ENCODE measurements at places on chromosomes 1 and 21.

- H3K4me1 ChIP-seq = peaks cover 5% of the 10 kb centered on the region
- no peak overlapping the region for H3K4me3 ChIP-seq
- peaks cover 100% of the 10 kb centered on the region for H3K36me3 ChIP-seq
- H3K27me3 ChIP-seq = no peaks in the 10 kb centered on the region
- no peak for DNase-seq
Measured at GRCh38 chr1:19079541-19080472, 123.3 kb upstream of the IFFO2 start.

DNA sequence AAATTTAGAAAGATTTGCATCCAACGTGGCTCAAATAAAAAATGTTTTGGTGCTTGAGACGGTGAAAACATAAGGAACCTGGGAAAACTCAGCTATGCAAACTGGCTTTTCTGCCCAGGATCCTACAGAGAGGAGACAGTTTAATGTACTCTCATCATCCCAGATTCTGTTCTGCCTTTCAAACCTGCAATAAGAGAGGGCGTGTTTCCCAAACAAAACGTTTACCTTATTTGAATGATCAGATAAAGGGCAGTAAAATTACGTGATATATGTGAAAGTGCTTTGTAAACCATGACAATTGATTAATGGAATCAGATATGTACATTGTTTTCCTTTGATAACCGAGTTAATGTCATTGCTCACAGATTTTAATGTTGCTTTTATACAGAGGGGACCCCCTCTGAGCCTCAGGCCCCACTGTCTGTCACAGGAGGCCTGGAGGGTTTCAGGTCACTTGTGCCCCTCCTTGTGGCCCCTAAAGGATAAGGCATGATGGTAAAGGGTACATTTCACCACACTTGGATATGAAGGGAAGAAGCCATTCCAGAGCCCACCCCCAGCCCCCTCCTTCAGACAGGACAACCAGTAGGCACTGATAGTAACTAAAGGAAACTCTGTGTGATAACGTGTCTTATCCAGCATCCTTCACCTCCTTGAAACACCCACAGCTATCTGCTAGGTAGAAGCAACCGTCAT, 157.6 kb downstream of the EDEM3 start:
- H3K4me1 ChIP-seq = no peaks in the 10 kb centered on the region
- no peak overlapping the region for H3K27ac ChIP-seq
- DNase-seq = no peak
- H3K4me3 ChIP-seq = no peak overlapping the region
- H3K27me3 ChIP-seq = no peaks in the 10 kb centered on the region

- no peak overlapping the region for H3K27ac ChIP-seq
- no peaks in the 10 kb centered on the region for H3K27me3 ChIP-seq
- H3K4me3 ChIP-seq = no peak overlapping the region
- no peak for DNase-seq
Measured at GRCh38 chr1:97759078-97759477, 161.8 kb downstream of the DPYD start.

- H3K36me3 ChIP-seq = no peaks in the 10 kb centered on the region
- H3K4me1 ChIP-seq = peaks cover 3% of the 10 kb centered on the region
- H3K4me3 ChIP-seq = no peak overlapping the region
- no peak for DNase-seq
Measured at GRCh38 chr1:239817276-239817675, 274.4 kb upstream of the FMN2 start.

DNA sequence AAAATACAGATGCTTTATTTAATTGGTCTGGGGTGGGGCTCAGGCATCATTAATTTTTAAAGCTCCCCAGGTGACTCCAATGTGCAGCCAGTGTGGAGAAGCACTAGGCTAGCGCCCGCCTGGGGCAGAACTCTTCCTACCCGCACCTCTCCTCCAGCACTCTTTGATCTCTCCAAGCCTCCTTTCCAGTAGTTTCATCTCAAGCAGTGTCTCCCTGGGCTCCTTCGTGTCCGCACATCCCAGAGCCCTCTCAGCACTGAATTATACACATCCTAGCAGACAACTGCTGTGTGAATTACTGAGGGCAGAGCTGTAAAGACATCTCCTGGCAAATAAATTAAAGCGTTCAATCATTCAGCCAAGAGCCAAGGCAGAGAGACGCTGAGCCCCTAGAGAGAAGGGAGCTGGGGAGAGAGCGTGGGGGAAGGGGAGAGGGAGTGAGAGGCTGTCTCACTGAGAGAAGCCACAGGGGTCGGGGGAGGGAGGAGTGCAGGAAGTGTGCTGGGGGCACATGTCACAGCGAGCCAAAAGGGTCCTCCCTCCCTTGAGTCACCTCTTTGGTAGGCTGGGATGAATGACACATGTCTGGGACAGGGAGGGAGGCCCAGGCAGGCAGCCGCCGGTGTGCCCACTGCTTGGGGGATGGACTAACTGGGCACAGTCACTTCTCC, 21.0 kb upstream of the PARP1 start:
- no peaks in the 10 kb centered on the region for H3K36me3 ChIP-seq
- no peak overlapping the region for H3K27ac ChIP-seq
- H3K4me1 ChIP-seq = no peaks in the 10 kb centered on the region
- H3K4me3 ChIP-seq = no peak overlapping the region
- DNase-seq = no peak

GRCh38 chr1:176619261-176619660, 156.3 kb downstream of the PAPPA2 start:
- H3K27ac ChIP-seq = no peak overlapping the region
- H3K27me3 ChIP-seq = no peaks in the 10 kb centered on the region
- DNase-seq = no peak
- H3K4me3 ChIP-seq = no peak overlapping the region
- no peaks in the 10 kb centered on the region for H3K36me3 ChIP-seq
- H3K4me1 ChIP-seq = no peaks in the 10 kb centered on the region

- H3K4me1 ChIP-seq = peaks cover 8% of the 10 kb centered on the region
- DNase-seq = no peak
- H3K27me3 ChIP-seq = no peaks in the 10 kb centered on the region
- no peak overlapping the region for H3K4me3 ChIP-seq
Measured at GRCh38 chr1:234500269-234500668, 21.3 kb upstream of the TARBP1 start.

DNA sequence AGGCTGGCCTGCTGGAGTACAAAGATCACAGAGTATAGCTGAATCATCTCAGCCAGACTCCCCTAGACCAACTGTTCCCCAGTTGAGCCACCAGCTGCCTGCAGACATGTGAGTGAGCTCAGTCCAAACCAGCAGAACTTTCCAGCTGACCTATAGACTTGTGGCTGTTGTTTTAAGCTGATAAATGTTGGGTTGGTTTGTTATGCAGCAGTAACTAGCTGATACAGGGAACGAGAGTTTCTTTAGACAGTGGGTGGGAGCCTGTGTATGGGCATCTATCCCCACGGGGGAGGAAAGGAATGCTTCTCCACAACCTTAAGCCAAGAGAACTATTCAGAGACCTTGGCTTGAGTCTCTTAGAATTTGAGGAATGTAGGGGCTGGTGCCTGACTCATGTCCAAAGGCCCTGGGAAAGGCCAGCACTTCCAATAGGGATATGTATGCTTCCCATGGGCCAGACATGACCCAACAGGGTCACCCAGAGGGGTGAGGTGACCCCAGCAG, 30.1 kb downstream of the SLC1A7 start:
- DNase-seq = no peak
- H3K4me1 ChIP-seq = peaks cover 19% of the 10 kb centered on the region
- no peaks in the 10 kb centered on the region for H3K36me3 ChIP-seq
- no peak overlapping the region for H3K4me3 ChIP-seq

- H3K4me1 ChIP-seq = no peaks in the 10 kb centered on the region
- H3K27ac ChIP-seq = no peak overlapping the region
- DNase-seq = no peak
- H3K27me3 ChIP-seq = no peaks in the 10 kb centered on the region
Measured at GRCh38 chr1:209095627-209096595, 487.6 kb upstream of the CAMK1G start.

- H3K4me3 ChIP-seq = no peak overlapping the region
- no peak overlapping the region for H3K27ac ChIP-seq
- H3K27me3 ChIP-seq = no peaks in the 10 kb centered on the region
- H3K36me3 ChIP-seq = peaks cover 68% of the 10 kb centered on the region
- DNase-seq = no peak
- no peaks in the 10 kb centered on the region for H3K4me1 ChIP-seq
Measured at GRCh38 chr1:45510972-45511527, 10.6 kb downstream of the PRDX1 start.

Data from ascending aorta (tissue), 2 donors.